ENCODE measurements at places on chromosomes 5 and 9.

DNA sequence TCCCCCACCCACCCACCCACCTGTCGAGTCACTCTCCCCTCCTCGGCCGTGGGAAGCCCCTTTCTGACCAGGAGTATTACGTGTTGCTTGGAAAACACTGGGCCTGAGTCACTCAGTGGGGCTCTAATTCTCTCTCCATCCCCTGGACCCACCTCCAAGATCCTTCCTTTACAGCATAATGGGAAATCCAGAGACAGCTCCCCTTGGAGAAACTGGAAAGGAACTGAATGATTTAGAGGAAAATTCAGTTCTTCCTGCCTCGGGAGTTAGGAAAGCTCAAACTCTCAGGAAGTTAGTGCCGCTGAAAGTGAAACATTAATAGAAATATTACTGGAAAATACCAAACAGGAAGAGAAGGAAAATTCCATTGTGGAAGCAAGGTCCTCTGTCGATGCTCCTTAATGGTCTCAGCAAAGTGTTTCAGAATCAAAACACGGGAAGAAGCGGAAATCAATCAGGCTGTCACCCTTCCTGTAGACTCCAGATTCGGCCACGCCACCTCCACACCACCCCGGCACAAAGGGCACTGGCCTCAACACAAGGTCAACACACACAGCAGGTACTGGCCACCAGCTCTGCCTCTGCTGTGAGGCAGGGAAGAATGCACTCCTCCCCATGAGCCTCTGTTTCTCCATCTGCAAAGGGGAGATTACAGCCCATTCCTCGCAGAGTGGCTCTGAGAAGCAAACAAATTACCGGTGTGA is 9.6 kb downstream of the SHB start:
- DNase-seq = no peak

DNA sequence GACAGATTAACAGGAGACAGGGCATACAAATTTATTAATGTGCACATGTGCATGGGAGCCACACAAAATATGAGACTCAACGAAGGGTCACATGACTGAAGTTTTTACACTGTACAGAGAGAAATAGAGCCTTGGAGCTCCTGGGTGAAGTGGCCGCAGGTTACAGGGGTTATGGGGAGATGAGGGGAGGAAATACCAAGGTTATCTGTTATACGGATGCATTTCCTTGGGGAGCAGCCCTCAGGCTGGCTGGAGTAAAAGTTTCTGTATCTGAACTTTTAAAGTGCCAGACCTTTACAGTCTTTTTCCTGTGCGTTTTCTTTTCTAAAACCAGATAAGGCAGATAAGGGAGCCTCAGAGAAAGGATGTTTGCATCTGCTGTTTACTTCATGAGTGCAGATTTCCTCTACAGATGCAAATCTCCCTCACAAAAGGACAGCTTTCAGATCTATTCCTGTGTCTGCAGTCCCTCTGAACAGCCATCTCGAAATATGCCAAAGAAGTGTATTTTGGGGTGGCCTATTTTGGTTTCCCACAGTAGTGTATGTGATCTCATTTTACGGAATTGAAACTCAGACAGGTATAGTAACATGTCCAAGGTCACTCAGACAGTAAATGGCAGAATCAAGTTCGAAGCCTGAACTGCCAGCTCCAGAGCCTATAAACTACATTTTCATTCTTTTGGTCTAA is 139.3 kb upstream of the FBXL17 start:
- DNase-seq = no peak

DNA sequence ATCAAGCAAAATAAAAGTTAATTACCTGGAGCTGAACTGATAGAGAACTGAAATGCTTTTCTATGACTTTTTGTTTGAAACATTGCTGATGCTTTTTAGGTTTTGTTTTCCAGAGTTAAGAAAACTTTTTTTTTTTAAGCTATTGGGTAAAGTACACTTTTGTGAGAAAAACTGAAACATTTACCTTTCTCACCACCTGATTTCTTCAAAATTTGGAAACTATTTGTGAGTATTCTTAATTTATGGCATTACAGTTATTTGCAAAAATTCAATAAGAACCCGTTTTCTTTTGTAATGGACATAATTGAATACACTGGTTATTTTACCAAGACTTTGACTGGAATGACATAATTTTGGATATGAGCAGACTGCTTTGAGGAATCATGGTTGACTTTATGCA is 6.6 kb downstream of the C9orf153 start:
- DNase-seq = no peak

DNA sequence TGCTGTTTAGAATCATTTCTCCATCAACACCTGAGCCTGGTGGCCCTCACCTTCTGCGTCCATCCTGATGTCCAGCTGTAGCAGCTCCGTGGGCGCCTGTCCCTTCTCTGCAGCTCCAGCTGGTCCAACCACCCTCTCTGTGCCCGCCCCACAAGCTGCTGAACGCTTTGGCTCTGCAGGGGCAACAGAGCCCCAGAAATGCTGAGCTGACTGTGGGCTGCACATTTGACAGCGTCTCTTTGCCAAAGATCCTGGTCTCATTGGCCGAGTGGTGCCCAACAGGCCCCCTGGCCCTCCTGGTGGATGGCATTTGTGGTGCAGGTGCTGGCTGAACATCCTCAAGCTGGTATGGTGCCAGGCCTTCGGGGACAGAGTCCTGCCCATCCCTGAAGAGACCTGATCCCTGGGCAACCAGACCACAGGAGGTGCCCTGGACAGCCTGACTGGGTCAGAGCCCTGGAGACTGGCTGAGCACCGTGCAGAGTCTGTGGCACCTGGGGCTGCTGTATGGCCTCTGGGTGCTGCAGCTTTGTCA is 25.3 kb upstream of the CEP72 start:
- DNase-seq = no peak

GRCh38 chr9:109399258-109399767 is 78.5 kb upstream of the EPB41L4B start:
- DNase-seq = no peak

DNA sequence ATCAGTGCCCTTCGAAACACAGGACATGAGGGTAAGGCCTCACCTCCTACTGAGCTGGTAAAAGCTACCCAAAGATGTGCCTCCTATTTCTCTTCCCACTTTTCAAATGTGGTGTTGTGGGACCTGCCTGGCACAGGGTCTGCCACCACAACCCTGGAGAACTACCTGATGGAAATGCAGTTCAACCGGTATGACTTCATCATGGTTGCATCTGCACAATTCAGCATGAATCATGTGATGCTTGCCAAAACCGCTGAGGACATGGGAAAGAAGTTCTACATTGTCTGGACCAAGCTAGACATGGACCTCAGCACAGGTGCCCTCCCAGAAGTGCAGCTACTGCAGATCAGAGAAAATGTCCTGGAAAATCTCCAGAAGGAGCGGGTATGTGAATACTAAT is 1.9 kb downstream of the IRGM start:
- DNase-seq = no peak

DNA sequence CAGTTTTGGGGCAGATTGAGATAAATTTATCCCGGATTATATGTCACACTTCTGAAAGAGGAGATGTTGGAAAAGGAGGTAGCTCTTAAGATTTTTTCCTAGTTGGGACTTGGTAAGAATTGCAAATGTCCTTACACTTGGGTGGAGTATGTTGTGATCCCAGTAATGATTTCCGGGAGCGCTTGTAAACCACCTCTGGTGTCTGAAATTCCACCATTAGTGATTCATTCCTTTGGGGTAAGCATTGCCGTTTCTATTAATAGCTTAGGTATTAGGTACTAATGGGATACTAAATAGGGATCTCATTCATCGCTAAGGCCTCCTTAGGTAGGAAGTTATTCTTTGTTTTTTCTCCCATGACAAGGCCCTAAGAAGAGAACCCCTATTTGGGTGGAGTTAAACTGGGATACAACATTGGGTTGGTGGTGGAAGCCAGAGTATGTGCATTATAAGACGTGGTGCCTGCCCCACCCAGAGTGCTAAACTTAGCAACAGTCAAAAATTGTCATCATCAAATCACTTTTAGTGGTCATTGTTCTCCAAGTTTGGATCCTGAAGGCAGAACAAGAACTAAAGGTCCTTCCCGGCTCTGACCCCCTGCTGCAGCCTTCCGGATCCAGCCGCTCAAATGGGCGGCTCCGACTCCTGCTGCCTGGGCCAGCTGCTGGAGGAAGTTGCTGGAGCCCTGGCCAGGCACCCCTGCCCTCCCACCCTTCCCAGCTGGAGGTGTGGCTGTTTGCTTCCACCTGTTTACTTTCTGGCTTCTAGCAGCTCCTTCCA is 31.7 kb upstream of the DAB2IP start:
- no peak for DNase-seq

GRCh38 chr5:71587766-71588532 is 809 bp downstream of the MCCC2 start:
- no peak for DNase-seq

- DNase-seq = no peak
These were observed 421 bp downstream of the RUSC2 start for GRCh38 chr9:35490155-35490909.

DNA sequence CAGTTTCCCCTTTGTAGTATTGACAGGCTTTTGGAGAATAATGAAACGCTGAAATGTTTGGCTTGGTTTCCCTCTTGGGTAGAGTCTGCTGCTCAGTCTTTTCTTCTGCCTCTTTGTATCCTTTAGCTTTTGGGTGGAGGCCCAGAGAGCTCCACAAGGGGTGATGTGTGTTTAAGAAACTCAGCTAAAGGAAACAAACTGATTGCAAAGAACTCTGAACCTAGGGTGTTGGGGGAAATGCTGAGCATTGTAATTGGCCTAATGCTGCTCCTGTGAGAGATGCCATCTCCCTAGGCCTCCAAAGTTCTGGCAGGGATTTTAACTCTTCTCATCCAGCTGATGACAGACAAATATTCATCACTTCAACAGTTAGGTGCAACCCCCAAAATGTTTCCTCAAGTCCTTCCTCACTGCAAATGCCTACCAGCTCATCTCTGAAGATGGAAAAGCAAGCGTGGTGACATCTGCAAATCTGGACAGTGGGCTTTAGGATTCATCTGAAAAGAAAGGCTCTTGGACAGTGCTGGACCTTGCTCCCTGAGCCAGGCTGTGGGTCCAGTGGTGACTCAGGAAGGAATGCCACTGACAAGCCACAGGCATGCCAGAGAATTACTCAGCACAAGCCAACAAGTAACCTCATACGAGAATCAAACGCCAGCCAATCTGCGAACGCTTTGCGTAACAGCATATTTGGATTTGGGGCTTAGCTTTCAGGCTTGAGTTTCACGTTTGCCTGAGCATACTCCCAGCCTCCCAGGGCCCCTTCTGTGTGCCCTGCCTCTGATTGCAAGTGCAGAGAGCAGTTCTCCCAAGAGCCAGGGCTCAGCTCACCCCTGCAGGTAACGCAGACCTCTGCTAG is 30.5 kb upstream of the ZSWIM6 start:
- no peak for DNase-seq

DNA sequence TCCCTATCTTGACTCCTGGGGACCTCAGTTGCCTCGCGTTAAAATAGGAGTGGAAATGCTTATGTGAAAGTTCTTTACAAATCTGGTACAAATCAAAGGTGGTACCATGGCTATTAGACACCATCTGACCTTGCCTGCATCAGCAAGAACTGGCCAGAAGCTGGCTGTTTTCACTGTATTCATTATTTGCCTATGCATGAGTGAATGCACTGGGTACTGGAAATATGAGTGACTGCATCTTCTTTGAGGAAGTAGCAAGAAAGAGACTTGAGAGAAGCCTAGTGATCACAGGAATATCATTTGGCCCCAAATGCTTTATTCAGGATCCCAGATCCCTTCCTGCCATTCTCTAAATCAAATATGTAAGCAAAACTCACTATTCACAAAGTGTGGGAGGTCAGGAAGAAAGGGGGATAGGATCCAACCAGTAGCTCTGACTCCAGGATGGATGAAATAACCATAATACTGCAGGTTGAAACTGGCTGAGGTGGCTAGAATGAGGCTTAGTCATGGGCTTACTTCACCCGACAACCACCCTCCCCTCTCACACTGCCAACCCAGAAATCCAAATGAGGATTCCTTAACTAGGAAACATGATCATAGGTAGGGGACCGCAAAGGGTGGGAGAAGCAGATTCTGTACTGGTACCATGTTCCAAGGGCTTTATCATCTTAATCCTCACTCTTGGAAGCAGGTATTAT is 56.7 kb downstream of the FAM114A2 start:
- DNase-seq = no peak

DNA sequence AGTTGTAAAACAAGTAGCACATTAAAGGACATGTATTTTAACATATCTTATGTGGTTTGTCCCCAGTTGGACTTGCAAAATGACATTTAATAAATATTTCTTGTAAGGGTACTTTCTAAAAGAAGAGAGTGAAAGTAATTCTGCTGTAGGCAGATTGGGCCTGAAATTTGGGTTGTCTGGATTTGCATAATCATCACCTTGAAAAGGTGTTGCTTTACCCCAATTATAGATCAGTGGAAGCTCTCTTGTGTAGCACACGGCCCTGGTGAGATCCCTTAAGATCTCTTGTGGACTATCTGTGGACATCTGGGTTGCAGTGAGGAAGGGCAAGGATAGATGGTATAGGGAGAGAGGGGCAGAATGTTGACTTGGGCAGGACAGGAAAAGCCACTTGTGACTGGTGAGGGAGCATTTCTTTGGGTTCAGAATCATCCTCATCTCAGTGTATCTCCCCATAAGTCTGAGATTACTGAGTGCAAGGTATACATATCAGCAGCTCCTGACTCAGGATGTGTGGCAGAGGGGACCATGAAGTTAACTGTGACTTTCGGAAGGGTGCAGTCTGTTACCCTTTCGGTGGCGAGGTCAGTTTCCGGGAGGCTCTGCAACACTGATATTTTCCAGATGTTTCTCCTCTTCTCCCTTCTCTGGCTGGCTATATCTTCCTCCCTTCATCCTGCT is 2.0 kb upstream of the TNFAIP8 start:
- no peak for DNase-seq

DNA sequence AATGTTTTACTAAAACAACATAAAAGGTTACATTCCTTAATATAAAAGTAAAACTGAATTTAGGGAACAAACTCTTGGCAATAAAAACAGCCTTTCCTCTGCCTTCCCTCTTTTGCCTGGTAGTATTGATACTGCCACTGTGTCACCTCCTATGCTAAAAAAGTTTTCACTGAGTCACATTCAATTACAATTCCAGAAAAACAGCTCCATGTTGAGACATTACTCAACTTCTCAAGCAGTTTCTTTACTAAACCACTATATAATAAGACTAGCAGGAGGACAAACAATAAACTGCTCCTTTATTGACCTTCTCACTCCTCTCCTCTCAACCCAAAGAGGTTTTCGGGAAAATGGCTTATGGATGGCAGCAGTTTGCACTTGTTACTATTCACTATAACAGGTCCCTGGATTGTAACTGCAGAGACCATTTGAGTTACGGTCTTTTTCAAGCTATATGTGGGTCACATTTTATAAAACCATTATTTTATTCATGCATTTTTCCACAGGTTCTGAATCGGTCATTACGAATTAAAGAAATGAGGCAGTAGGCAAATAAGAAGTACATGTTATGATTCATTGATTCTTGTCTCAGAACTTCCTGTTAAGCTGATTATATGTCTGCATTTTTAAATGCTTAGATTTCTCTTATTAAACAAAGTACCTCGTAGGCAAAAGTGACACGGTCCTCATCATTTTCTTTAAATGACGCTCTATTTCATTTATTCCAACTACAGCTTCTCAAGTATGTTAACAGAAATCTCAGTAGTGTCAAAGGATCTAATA is 2.1 kb downstream of the ZDHHC21 start:
- no peak for DNase-seq

- DNase-seq = no peak
These were observed 40.2 kb downstream of the RXRA start for GRCh38 chr9:134366223-134367031.

GRCh38 chr5:144072518-144072927 is 97.9 kb downstream of the YIPF5 start:
- no peak for DNase-seq

- no peak for DNase-seq
These were observed 25.9 kb downstream of the ERBIN start for GRCh38 chr5:65952259-65952658.

Measured in activated CD8-positive, alpha-beta memory T cell treated with anti-CD3 and anti-CD28 coated beads for 4 hours (primary cell).